Stimulated activated CD4-positive, alpha-beta T cell treated with anti-CD3 and anti-CD28 coated beads, Interleukin-2, amount 100 ng/mL, for 24 hours (primary cell): ENCODE measurements at places on chromosomes 2 and 18.

GRCh38 chr2:198066597-198066996, 262.2 kb downstream of the PLCL1 start:
- DNase-seq: no peak

- DNase-seq: no peak
Measured at GRCh38 chr2:72089537-72089936, 58.1 kb downstream of the CYP26B1 start.

DNA sequence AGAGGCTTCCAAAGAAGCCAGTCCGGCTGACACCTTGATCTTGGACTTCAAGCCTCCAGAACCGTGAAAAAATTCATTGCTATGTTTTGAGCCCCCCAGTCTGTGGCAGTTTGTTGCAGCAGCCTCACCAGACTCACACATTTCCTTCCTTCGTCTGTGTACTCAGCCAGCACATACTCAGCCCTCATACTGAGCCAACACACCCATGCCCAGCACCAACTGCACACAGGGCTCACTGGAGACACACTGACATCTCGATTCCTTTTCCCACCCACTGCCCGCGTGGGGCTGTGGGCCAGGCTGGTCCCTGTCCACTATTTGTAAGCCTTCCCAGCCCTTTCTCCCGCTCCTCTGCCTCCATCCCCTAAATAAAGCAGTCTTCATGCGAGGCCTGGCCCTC, 24.1 kb upstream of the NMUR1 start:
- no peak for DNase-seq

- DNase-seq: no peak
Measured at GRCh38 chr18:23857756-23858155, 156.8 kb upstream of the TTC39C start.
